ENCODE measurements at places on chromosomes 4 and X.

- DNase-seq: no peak
These were observed 20.8 kb downstream of the HMX1 start for GRCh38 chr4:8850830-8851188.

DNA sequence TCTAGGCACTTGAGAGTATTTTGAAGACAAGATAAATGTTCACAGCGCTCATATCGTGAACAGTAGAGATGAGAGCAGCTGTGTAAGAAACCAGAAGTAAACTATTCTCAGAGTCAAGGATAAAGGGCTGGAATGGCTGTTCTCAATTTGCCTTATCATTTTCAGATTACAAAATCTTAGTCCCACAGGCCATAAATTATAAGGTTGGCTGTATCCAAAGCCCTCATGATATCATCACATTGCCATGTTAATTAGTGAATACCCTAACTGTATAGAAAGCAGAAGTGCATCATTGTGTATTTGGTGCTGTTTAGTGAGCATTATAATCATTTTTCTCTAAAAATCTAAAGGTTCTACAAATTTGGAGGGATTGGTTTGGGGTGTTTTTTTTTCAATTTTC, 168.9 kb upstream of the EDNRA start:
- DNase-seq: no peak

- no peak for DNase-seq
These were observed 109.2 kb downstream of the DCTD start for GRCh38 chr4:182807767-182808548.

DNA sequence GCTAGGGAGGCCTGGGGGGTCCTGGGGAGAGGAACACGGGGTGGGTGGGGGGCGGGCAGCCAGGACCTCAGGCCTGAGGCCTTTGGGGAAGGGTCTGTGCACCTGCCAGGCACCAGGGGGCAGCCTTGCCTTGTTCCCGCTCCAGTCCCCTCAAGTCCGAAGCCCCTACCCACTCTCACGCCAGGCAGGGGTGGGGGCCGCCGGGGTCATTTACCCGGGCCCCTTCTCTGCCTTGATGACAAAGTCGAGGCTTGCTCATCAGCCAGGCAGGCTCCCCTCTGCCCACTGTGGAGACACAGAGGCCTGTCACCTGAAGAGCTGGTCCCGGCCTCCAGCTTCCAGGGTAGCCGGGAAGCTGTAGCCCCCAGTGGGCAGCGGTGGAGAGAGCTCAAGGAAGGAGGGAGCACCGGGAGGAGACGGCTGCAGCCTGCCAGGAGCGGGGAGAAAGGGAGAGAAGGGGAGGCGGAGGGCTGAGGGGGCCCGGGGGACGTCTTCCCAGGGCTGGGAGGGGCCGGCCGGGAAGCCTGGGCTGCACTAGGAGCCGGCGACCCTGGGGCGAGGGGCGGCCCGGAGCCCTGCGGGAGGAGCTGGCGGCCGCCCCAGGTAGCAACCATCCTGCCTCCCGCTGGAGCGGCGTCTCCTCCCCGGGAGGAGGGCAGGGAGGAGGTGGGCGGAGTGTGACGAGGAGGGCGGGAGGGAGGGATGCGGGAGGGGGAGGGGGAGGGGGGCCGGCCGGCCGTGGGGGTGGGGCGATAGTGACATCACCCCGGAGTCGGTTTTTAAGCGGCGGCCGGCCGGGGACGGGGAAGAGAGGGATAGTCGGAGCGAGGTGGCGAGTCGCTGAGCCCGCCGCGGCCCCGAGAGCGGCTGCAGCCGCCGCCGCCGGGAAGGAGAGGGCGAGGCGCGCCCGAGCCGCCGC, at the start of gene SLC6A8:
SLC6A8 (plus strand) TSS at position 806 of the 919 bp plus-strand sequence. CDS start 649 bp downstream, outside the sequence.
- peak; percentile 56 for DNase-seq

- no peak for DNase-seq
These were observed 5.2 kb upstream of the JAKMIP1 start for GRCh38 chr4:6205567-6205931.

GRCh38 chrX:121987163-121987562, 939.8 kb downstream of the GLUD2 start:
- DNase-seq: no peak

DNA sequence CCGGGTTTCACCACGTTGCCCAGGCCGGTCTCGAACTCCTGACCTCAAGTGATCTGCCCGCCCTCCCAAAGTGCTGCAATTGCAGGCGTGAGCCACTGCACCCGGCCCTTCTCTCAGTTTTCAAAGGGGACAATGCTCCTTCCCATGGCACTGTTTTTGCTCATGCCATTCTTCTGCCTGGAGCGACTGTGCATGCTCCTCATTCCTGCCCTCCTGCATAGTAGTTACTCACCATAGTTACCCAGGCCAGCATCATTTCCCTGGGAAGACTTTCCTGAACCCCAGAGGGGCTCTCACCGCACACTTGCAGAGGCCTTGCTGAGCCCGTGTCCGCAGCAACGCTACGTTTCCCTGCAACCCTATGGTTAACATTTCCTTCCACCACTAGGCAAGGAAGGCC, 3.3 kb upstream of the CXCL9 start:
- no peak for DNase-seq

- DNase-seq: peak; percentile 82
These were observed 609 bp upstream of the SLC25A6 start for GRCh38 chrX:1392376-1393068.

- peak; percentile 89 for DNase-seq
These were observed 16.9 kb downstream of the SPINK2 start for GRCh38 chr4:56804551-56804950.

DNA sequence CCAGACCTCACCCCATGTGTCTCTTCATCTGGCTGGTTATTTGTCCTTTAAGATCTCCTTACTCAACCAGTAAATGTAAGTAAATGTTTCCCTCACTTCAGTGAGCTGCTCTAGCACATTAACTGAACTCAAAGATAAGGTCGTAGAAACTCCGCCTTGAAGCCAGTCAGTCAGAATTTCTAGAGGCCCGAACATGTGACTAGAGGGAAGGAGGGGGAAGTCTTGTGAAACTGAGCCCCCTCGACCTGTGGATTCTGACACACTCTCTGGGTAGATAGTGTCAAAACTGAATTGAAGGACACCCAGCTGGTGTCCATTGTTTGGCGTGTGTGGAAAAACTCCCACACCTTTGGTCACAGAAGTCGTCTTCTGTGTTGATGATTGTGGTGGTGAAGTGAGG, 933.9 kb downstream of the ADGRL3 start:
- DNase-seq: no peak

GRCh38 chrX:136467303-136467702, 20.4 kb upstream of the BRS3 start:
- DNase-seq: no peak

All from common myeloid progenitor, CD34-positive (primary cell).